ENCODE measurements at places on chromosomes 12 and 14.

DNA sequence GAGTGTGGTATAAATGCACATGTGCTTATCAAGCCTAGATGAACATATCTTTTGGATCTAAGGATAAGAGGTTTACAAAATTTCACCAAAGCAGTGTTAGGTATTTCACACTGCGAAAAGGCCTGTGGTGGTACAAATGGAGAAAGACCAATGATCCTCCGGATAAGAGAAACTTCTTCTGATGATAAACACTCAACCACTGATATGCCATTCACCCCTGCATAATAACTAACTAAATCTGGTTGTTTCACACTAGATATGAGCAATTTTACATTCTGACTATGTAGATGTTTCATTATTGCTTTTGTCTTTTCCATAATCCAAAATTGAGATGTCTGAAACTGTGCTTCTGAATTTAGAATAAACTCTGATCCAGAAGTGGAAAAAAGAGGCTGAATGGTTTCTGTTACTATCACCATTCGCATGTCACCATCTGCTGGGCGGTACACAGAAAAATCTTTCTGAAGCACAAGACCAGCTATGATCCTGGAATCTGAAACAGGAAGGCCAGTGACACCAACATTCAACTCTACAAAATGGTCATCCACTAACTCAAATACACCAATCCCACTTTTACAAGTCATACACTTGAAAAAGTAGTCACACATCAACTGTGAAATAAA is 1.3 kb downstream of the BBS10 start:
- peak; percentile 74 for DNase-seq

GRCh38 chr14:23300687-23301223 is 1.9 kb downstream of the PPP1R3E start:
- no peak for DNase-seq

- DNase-seq = no peak
Measured at GRCh38 chr14:91607322-91608047, 97.4 kb upstream of the PPP4R3A start.

- no peak for DNase-seq
Measured at GRCh38 chr14:22184830-22185168, 404.2 kb downstream of the DAD1 start.

DNA sequence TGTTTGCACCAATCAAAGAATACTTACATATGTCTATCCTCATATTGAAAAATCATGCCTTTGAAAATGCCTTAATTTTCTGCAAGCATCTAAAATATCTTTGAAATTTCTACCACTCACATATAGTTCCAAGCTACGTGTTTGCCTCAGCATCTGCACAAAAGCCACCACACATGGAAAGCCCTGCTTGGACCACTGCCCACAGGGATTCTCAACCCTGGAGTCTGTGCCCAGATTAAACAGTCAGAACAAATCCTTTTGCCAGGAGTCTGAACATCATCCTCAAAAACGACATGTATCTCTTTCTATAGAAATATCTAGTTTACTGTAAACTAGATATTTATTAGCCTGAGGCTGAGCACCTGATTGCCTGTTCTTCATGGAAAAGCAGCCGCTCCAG is 32.6 kb downstream of the ARMH4 start:
- no peak for DNase-seq

DNA sequence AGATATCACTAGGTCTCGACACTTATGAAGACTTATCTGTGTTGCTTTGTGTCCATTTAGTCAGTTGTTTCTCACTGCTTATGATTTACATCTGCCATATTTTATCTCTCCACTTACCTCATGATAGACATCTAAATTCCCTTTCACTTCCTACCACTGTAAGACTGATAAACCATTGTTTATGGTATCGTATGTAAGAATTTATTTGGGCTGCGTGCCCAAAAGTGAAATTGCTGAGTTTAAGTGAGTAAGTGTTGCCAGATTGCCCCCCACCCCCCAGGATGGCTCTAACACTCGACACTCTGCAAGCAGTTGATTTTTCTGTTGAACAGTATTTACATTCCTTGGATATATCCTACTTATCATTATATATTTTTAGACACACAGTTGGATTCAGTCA is 69.9 kb upstream of the MON2 start:
- DNase-seq = no peak

DNA sequence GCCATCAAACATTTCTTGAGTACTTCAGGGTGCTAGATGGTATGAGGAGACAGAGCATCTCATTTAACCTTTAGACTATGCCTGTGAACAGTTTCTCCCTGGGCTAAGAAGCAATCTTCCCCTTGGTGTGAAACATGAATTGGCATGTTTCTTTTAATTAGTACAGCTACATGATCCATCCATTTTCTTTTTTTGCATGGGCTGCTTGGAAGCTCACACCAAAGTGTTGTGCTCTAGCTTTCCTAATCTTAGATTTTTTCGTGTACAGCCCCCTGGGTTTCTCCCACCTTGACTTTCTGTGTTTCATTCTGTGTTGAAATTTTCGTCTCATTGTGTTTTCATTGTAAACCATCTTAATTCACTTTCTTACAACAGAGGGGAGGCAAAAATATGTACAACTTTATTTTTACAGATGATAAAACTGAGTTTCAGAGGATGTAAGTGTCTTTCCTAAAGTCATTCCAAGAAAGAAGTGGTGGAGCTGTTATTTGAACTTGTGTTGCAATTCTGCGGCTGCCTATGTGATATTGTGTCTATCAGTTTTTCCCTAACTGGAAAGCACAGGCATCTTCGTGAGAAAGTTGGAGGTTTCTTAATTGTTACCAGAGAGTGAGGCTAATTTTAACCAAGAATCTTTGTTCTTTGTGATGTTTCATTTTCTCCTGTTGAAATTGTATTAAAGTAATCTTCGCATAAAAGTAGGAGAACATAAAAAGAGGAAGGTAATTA is 64.5 kb downstream of the DAAM1 start:
- DNase-seq = no peak

DNA sequence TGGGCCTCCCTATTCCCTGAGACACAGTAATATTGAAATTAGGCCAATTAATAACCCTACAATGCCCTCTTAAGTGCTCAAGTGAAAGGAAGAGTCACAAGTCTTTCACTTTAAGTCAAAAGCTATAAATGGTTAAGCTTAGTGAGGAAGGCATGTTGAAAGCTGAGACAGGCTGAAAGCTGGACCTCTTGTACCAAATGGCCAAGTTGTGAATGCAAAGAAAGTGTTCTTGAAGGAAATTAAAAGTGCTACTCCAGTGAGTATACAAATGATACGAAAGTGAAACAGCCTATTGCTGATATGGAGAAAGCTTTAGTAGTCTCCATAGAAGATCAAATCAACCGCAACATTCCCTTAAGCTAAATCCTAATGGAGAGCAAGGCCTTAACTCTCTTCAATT is 140.8 kb downstream of the PTCSC3 start:
- DNase-seq = no peak

DNA sequence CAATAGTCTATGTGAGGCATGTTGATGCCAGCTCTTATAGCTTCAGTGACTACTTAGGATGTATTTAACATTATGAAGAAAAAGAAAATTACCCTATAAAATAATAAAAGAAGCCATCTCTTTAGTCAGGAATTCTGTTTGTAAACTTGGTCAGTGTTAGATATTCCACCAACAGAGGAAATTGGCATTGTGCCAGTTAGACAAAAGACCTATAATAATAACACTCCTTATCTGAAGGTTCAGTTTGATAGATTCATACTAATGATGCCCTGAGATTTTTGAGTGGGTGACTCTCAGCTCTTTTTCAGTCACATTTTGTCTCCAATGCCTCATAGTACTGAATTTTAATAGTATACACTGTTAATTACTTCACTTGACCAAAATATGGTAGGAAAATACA is 6.6 kb downstream of the SYT10 start:
- DNase-seq = no peak

- DNase-seq = peak; percentile 74
Measured at GRCh38 chr12:78888568-78888967, 24.0 kb downstream of the SYT1 start.
